Naive thymus-derived CD4-positive, alpha-beta T cell (primary cell): ENCODE measurements at places on chromosomes 7 and 10. TPM values are rescaled to one million over a fixed set of nuclear protein-coding genes. Genes with fewer than 3 reads are reported as not detected.

The UFSP1 gene
- total RNA-seq: 2.6 and 3.5 TPM in 2 replicates

The KLF14 gene
- not detected for total RNA-seq

- DNase-seq: no peak
- no peaks in the 10 kb centered on the region for H3K4me1 ChIP-seq
- H3K36me3 ChIP-seq: no peaks in the 10 kb centered on the region
These were observed 148.1 kb downstream of the ITGA8 start for GRCh38 chr10:15571575-15571974.

DNA sequence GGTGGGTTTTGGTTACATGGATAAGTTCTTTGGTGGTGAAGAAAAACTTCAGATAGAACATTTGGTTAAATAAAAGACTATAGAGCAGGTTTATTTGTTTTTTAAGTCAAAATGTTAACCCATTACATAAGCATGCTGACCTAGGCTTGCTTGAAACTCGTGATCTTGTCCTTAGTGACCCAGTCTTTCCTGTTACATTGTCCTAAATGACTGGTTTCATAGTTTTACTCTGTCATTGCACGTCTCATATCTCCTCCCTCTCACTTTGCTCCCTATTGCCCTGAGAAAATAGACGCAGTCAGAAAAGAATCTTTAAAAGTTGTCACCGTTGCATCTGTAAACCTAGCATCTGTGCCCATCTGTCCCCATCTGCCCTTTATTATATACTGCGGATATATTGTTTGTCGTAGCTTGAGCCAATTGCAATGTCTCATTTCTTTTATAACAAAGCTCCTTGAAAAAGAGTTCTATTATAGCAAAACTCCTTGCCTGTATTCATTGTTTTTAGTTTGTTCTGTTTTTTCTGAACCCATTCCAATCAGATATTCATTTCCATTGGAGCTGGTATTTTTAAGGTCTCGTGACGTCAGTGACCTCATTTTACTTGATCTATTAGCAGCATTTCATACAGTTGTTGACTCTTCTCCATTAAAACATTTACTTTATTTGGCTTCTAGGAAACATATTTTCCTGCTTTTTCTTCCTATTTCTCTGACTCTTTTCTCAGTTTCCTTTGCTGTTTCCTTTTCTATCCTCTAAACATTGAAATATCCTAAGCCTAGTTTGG lies 57.3 kb downstream of the HELLS start:
- no peak for DNase-seq
- H3K27me3 ChIP-seq: no peaks in the 10 kb centered on the region
- H3K4me1 ChIP-seq: no peaks in the 10 kb centered on the region
- H3K27ac ChIP-seq: no peak overlapping the region
- H3K36me3 ChIP-seq: no peaks in the 10 kb centered on the region

DNA sequence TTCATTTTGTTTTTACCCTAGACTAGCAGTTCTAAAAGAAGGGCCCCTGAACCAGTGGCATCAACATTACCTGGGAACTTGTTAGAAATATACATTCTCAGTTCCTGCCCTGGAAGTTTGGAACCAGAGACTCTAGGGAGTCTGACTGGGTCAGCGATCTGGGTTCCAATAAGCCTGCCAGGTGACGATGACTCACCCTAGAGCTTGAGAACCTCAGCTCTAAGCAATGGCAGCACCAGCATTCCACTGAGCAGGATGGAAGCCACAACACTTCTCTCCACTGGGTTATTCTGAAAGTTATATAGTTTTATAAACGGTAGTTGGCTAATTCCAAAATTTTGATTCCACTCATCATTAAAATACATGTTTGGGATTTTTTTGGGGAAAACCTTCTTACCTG lies 97.0 kb upstream of the AMPH start:
- H3K36me3 ChIP-seq: no peaks in the 10 kb centered on the region
- H3K4me1 ChIP-seq: no peaks in the 10 kb centered on the region
- no peak overlapping the region for H3K4me3 ChIP-seq
- no peak overlapping the region for H3K27ac ChIP-seq
- H3K27me3 ChIP-seq: no peaks in the 10 kb centered on the region
